ENCODE measurements at places on chromosomes 4 and X.

- no peak for DNase-seq
Observed at GRCh38 chrX:10482708-10483107, 137.7 kb downstream of the MID1 start.

DNA sequence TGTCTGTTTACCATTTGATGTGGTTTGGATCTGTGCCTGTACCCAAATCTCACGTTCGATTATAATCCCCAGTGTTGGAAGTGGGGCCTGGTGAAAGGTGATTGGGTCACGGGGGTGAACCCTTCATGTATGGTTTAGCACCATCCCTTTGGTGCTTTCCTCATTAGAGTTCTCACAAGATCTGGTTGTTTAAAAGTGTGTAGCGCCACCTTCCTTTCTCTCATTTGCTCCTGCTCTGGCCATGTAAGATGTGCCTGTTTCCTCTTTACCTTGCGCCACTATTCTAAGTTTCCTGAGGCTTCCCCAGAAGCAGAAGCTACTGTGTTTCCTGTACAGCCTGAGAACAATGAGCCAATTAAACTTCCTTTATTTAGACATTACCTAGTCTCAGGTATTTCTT, 610.7 kb upstream of the ADGRL3 start:
- DNase-seq = no peak

DNA sequence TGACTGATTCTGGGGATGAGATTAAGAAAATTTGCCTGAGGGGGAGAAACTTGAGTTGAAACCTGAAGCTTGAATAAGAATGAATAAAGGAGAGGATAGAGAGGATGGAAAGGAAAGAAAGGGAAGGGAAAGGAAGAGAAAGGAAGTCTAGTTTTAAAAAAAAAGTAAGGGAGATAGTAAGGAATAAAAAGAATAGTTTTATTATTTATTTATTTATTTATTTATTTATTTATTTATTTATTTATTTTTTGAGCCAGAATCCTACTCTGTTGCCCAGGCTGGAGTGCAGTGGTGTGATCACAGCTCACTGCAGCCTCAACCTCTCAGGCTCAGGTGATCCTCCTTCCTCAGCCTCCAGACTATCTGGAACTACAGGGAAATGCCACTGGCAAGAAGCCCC, 62.0 kb upstream of the NAF1 start:
- DNase-seq = no peak

DNA sequence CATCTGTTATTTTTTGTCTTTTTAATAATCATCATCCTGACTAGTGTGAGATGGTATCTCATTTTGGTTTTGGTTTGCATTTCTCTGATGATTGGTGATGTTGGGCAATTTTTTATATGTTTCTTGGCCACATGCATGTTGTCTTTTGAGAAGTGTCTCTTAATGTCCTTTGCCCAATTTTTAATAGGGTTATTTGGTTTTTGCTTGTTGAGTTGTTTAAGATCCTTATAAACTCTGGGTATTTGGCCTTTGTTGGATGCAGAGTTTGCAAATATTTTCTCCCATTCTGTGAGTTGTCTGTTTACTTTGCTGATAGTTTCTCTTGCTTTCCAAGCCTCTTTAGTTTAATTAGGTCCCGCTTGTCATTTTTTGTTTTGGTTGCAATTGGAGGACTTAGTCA, 152.1 kb upstream of the MED14 start:
- DNase-seq = no peak

GRCh38 chrX:51893931-51894696, 691 bp downstream of the MAGED1 start:
- peak; percentile 53 for DNase-seq

- DNase-seq = peak; percentile 39
Observed at GRCh38 chrX:150486011-150486410, 82.4 kb upstream of the MTM1 start.

Data from activated naive CD8-positive, alpha-beta T cell treated with anti-CD3 and anti-CD28 coated beads, Interleukin-2, amount 10 ng/mL, durations not matched to agents 7 days and 5 days (primary cell).